ENCODE measurements at places on chromosomes 16 and 17.

GRCh38 chr17:40104594-40105486 is 4.5 kb upstream of the NR1D1 start:
- peak; percentile 92 for DNase-seq

GRCh38 chr17:7711051-7711755 is 6.2 kb downstream of the EFNB3 start:
- DNase-seq, result no peak

- peak; percentile 83 for DNase-seq
Measured at GRCh38 chr16:29900102-29900887, at the start of gene ASPHD1. Gene ASPHD1, plus strand, starts transcription at chr16:29900488. Its CDS starts 484 bp downstream, at chr16:29900972.

- DNase-seq, result no peak
Measured at GRCh38 chr17:4998027-4998731, 429 bp downstream of the KIF1C start.

DNA sequence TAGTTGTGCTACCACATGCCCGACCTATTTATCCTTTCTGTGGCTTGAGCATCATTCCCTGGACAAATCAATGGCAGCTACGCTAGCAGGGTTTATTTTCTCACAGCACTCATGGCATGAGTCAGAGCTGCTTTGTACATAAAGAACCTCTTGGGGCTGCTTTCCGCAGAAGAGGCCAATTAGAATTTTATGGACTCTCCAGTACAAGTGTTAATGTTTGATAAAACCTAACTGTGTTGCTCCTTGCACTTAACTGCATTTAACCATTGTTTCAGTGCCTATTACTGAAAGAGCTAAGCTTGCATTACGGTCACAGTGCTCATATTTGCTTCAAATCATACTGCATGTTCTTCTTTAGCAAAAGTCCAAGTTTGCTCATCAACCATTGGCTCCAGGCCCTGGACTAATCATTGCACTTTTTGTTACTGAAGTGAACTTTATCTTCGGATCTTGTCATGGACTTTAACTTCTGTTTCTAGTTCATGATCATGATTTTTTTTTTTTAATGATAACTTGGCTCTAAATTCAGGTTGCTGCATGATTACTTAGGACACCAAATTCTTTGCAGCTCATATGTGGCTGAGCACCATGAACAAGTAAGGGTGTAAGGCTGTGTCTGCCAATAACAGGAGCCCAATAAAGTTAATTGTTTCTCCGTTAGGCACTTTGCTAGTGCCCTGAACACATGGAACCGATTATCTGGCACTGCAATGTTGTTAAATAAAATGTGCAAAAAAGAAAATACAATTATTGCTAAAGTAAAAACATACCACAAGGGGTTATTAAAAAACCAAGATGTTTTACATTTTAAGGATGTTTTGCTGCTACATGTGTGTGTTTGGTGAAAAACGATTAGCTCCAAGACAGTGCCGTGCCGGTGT is 492.2 kb downstream of the KCNJ2 start:
- DNase-seq, result no peak
